Activated naive CD8-positive, alpha-beta T cell treated with anti-CD3 and anti-CD28 coated beads for 36 hours (primary cell): ENCODE measurements at places on chromosomes 5 and 9.

DNA sequence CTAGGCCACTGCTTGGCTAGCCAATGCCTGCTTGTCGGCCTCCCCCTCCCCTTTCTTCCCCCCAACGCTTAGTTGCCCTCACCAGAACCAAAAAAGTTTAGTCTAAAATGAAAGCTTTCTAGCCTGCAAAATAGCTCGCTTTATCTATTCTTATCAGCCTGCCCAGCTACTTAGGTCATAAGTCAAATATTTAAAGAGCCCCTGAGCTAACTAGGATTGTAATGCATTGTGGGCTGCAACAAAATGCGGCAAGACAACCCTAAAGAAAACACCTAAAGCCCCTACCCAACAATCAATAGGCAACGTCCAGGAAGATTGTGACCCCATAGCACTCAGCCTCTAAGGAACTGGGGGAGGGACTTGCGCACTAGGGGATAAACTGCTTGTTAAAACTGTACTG lies 38.6 kb upstream of the PCSK5 start:
- DNase-seq = no peak

DNA sequence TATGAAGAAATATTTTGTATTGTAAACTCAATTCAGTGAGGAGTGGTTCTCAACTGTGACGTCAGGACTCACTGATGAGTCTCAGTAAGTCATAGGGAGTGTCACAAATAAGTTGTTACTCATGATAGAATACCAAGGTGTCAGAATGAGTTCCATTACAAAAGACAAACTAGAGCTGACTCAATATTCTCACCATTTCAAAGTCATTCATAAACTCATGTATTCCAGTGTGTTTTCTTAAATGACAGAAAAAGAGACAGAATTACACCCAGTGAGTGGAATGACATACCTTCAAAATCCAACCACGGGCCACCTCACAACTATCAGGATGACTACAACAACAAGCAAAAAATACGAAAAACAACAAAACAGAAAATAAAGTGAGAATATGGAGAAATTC lies 321.5 kb downstream of the ENC1 start:
- DNase-seq = no peak

DNA sequence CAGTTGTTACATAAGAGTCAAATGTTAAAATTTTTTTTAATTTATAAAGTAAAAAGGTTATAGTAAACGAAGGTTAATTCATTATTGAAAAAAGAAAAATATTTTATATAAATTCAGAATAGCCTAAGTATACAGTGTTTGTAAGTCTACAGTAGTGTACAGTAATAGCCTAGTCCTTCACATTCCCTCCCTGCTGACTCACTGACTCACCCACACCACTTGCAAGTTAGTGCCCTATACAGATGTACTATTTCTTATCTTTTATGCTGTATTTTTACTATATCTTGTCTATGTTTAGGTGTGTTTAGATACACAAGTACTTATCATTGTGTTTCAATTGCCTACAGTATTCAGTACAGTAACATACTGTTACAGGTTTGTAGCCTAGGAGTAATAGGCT lies 57.6 kb downstream of the MAMDC2 start:
- DNase-seq = no peak

GRCh38 chr9:87765521-87765920 lies 39.6 kb downstream of the CTSL start:
- no peak for DNase-seq

- no peak for DNase-seq
Observed at GRCh38 chr9:70747261-70747718, 332.8 kb upstream of the KLF9 start.

GRCh38 chr5:55363856-55364255 lies 56.1 kb downstream of the MTREX start:
- DNase-seq = no peak

- DNase-seq = no peak
Observed at GRCh38 chr9:121946465-121946864, 146.6 kb downstream of the TTLL11 start.

GRCh38 chr5:99176186-99176585 lies 247.4 kb upstream of the CHD1 start:
- DNase-seq = no peak

DNA sequence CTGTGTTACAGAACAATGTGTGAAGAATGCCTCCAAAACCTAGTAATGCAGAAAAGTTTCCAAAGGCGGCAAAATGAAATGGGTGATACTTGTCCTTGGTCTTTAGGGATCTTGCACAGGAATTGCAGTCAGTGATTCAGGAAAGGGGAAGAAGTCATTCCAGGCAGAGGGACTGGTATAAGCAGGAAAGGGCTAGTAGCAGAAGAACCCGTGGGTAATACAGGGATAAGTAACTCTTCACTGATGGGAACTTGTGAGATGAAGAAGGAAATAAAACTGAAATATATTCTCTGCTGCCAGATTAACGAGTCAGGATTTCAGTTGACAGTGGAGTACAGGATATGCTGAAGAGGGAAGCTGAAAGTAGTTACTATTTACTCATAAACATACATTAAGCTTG lies 1.2 kb downstream of the SRFBP1 start:
- DNase-seq = no peak
